Activated CD4-positive, alpha-beta T cell treated with anti-CD3 and anti-CD28 coated beads, Interleukin-2, amount 10 ng/mL, durations not matched to agents 7 days and 5 days (primary cell): ENCODE measurements at places on chromosomes 13 and 19.

GRCh38 chr19:9883764-9884163, 48.6 kb downstream of the PIN1 start:
- DNase-seq, result no peak

DNA sequence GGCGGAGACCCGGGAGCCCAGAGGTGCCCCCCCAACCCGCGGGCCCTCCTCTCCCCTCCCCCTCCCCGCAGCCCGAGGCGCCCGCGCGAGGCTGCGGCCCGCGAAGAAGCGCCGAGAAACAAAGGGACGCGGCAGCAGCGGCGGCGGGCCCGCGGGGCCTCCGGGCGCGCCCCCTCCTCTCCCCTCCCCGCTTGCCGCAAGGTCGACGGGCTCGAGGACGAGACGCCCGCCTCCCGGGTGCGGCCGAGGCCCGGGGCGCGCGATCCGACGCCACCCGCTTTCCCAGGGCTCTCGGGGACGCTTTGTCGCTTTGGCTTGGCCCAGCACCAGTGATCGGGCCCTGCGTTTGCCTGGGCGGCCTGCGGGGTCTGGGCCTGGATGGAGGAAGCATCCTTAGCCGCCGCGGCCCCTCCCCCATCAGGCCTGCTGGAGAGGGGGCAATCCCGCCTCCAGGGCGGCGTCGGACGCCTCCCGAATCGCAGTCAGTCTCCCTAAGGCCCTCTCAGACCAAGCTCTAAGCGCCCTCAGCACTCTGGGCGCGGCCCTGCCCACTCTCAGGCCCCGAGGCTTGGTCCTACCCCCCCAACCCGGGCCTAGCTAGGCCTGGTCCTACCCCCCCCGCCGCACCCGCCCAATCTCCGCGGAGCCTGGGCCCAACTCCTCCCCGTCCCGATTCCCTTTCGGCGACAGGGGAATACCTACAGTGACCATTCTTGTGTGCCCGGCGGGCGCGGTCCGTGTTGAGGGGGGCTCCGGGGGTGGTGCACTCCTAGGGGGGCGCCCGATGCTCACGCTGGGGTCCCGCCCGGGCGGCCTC, 740 bp downstream of the ELAVL3 start:
- no peak for DNase-seq

GRCh38 chr13:77431449-77431848, 104.1 kb upstream of the SCEL start:
- no peak for DNase-seq

DNA sequence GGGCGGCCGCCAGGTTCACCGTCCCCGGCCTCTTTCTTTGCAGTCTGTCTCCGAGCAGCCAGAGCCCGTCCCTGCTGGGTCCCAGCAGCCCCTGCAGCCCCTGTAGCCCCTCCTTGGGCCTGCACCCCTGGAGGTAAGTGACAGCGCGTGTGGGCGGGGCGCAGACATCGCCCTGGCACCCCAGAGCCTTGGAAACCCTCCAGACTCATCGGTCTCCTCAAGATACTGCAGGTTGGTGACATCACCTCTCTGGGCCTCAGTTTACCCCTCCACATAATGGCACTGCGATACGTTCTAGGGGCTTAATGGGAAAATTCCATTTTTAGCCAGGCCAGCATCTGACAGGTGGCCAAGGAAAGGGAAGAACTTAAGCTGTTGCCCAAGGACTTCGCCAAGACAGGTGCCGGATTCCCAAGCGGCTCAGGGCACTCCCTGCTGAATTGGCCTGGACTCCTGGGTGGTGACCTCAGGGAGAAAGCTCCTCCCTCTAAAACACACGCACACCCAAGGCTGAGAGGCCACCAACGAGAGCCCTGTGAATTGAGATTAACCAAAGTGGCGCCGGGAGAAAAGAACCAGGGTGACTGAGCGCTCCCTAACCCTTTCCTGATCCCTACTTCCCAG, 13.1 kb downstream of the MAST3 start:
- DNase-seq, result no peak

- DNase-seq, result no peak
Observed at GRCh38 chr13:79226938-79227337, 179.1 kb downstream of the RBM26 start.

DNA sequence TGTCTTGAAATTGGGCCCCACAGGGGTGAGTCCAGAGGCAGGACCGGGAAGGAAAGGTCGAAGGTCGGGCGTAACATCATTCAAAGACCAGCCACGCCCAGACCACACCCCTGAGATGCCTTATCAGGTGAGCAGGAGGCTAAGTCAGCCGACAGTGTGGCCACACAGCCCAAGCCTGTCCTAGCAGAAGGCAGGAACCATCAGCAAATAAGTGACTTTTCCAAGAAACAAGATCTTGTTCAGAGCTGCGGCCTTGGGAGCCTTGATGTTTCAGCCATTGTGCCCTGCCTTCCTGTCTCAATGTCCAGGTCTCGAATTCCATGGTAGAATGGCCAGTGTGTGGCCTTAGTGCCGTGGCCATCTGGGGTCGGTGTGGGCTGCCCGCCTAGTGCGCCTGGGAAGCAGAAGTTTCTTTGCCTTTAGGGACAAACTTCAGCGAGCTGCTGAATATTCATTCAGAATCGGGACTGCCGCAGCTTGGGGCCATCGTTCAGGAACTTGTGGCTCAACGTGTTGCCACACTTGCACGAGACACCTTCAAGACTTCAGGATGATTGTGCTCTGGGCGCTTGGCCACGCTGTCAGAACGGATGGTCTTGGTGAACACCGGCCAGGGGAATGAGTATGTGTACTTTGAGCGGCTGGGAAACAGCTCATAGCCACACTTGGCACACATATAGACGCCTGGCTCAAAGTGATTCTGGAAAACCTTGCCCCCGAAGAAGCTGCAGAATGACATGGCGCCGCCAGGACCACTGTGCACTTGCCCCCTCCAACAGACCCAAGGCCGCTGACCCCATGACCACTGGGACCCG, 6.1 kb upstream of the IFNL4 start:
- no peak for DNase-seq

- DNase-seq, result no peak
Observed at GRCh38 chr13:87893186-87893585, 222.0 kb downstream of the SLITRK5 start.

GRCh38 chr19:56252699-56253422, 19.7 kb upstream of the EDDM13 start:
- DNase-seq, result peak; percentile 79

DNA sequence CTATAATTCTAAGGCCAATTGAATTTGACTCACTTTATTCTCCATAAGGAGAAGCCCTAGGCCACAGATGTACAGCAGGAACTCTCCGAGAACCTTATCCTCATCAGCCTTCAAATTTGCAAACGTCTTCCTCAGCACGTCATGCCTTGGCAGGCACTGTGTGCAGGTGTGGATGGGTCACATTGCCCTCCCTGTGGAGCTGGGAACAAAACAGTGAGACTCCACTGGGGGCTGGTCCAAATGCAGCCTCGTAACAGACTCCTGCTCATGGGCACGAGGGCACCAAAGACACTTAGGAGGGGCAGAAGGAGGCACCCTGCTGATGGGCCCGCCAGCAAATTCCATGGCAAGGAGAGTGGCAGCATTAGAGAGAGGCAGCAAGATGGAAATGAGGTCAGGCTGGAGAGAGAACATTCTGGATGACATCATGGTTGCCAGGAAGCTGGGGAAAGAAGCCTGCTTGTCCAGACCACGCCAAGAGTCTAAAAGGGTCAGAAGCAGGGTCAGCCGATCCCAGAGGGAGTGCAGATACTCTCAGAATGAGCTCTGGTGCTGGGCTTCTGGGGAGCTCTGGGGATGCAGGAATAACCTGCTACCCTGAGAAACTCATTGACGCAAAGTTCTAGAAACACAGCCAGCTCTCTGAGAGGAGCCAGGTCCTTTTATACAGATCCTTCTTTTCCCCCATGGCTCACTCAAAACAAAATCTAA, 242.2 kb downstream of the B3GLCT start:
- no peak for DNase-seq

GRCh38 chr13:49220036-49220855, at the start of gene MLNR:
Gene MLNR (plus strand): TSS chr13:49220338. CDS start chr13:49220338, 0 bp downstream.
- DNase-seq, result peak; percentile 21

DNA sequence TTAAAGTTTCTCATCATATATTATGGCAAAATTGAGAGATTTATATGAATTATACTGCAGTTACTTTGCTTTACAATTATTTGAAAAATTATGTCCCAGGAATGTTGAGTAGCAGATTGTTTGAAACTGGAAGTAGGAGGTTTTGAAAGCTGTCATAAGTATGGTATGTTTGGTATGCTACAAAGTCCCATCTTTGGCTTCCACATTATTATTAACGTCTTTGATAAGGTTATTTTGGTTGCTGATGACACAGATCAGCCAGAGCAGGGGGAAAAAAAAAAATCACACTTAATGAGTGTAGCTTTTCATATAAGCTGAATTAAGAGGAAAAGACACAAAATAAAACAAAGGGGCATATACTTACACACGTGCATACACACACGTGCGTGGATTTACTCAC, 130.1 kb downstream of the SLITRK1 start:
- DNase-seq, result no peak

DNA sequence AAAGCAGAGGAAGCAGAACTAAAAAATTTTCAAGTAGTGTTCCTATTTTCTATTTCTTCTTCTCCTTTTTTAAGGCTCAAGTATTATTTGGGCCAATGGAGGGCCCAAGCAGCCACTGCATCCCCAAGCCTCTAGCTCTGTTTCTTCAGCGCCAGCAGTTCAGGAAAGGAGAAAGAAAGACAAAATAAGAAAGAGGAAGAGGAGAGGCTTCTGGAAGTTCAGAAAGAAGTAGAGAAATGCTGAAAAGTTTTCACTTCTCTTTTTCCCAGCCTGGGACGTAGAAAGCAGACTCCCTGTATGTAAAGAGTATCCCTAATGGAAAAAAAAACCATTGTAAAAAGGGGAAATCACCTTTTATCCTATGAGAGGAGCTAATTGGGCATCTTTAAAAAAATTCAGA, 165.5 kb upstream of the KLF12 start:
- DNase-seq, result no peak

DNA sequence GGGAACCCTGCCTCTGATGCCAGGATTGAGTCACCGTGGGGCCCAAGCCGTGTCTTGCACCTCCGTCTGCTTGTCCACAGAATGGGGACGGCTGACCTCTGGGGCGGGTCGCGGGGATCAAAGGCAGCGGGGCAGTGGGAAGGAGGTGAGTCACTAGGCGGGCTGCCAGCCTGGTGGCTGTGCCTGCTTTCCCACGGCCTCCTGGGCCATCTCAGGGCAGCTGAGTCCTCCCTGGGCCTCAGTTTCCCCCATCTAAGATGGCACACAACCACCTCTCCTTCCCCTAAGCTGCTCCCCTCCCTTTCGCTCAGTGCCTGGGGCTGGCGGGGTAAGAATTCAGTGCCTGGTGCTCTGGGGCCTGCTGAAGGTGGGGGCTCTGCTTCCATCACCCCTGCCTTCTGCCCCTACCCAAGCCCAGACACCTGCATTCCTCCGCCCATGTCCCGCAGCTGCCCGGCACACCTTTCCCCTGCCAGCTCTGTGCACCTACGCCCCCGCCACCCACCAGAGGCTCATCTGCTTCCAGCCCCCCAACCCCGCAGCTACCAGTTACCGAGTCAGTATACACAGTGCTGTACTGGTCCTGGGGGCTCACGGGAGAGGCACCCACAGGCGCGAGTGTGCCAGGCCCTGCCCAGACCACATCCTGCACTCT, 3.5 kb downstream of the MKNK2 start:
- no peak for DNase-seq

- no peak for DNase-seq
Observed at GRCh38 chr13:70430256-70430655, 322.0 kb upstream of the KLHL1 start.

DNA sequence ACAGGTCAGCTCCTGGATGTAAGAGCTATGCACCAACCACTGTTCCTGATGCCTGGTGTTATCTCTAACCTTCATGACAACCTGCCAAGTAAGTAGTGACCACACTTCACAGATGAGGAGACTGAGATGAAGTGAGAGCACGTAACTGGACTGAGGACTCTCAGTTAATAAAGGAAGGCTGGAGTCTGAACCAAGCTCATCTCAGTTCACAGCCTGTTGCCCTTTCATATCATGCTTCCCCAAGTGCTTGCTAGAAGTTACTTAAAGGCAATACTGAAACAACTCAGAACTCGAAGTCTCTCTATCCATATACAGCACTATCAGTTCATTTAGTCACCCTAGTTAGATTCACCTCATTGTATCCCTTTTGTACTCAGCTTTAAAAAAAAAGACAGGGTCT, 119.7 kb downstream of the ABCC4 start:
- DNase-seq, result no peak

DNA sequence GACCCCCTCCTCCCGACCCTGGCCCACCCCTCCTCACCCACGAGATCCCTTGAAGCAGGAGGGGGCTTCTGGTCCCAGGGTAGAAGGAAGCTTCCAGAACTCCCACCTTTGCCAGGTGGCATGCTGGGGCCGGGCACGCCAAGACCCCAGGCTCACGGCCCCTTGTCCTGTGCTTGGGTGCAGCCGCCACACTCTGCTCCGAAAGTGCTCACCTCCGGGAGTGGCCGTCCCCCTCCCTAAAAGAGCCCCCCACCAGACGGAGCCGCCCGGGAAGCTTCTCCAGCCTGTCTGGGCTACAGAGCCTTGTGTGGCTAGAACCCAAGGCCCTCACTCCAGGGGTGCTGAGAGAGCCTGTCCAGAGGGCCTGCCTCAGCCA, 1.8 kb upstream of the EFNA2 start:
- no peak for DNase-seq

- no peak for DNase-seq
Observed at GRCh38 chr19:9801976-9802375, 16.9 kb downstream of the FBXL12 start.

DNA sequence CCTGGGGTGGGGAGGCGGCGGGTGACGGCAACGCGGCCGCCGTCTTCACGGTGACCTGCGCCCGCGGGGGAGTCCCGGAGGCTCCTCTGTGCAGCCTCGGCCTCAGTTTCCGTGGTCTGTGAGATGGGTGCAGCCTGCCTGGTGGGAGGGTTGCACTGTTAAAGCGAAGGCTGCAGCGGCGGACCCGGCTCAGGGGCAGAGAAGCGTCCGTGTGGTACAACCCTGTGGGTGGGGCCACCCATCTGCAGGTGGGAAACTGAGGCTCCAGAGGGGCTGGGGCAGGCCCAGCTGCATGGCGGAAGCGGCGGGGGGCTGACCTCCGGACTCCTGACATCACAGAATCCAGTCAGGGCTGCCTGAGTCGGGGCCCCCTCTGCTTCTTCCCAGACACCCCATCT, 481 bp downstream of the FGF22 start:
- DNase-seq, result no peak

DNA sequence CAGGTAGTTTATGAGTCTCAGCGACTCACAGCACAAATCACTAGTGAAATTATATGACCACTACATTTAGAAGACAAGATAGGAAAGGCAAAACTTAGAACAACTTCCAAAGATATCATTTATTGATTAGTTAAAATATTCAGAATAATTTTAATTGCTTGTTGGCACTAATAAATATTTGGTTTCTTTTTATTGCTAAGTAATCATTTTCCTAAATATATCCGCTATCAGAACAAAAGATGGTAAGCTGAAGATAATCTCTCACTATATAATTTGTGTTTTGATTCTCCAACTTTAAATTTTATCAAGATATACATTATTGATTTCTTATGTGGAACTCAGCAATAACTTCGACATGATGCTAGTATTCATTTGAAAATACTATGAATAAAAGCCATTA, 248.5 kb downstream of the DIAPH3 start:
- DNase-seq, result no peak
